Activated CD8-positive, alpha-beta memory T cell treated with anti-CD3 and anti-CD28 coated beads for 1 hour (primary cell): ENCODE measurements at places on chromosomes 11 and 22.

- no peak for DNase-seq
Observed at GRCh38 chr11:122102426-122102825, 13.6 kb downstream of the BLID start.

DNA sequence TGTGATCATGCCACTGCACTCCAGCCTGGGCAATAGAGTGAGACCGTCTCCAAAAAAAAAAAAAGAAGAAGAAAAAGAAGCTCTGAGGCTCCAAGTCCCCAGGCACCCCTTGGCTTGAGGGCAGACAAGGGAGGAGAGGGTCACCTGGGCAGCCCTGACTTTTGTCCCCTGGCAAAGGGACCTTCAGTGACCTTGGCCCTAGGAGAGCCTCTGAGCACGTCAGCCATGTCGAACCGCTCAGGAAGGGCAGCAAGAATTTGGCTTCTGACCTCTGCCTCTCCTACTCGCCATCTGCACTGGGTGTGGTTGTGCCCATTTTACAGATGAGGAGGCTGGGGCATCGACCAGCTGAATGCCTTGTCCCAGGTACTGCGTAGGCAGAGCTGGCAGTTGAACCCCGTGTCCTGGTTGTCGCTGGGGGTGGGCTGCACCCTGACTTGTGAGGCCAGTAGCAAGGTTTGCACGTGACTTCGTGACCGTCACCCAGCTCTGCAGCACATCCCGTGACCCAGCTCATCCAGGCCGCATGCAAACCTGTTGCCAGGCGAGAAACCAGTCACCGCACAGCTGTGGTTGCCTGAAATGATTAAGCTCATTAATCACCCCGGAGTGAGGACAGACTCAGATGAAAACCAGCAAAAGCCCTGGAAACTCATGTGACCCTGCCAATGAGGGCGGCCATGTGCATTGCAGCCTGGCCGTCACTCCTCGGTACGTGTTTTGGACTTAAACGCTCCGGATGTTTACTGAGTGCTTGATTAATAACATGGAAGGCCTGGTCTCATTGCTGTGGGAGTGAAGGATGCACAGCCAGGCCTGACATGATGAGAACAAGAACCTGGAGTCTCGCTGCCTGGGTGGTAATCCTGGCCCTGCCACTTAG, 47.7 kb upstream of the PPP6R3 start:
- no peak for DNase-seq

DNA sequence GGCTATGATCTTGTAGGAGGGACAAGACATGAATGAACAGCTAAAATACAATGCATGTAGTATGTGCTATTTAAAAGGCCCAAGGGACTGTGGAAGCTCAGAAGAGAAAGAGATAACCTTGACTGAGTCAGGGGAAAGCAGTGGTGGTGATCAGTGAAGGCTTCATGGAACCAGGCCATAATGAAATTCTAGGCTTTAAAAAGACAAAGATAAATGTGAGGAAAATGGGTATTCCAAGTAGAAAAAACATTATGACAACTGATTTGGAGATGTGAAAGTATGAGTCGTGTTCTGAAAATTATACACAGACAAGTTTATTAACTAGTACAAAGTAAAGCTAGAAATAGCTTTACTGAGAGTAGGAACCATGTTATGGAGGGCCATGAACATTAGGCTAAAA, 189.8 kb downstream of the SOX6 start:
- no peak for DNase-seq

DNA sequence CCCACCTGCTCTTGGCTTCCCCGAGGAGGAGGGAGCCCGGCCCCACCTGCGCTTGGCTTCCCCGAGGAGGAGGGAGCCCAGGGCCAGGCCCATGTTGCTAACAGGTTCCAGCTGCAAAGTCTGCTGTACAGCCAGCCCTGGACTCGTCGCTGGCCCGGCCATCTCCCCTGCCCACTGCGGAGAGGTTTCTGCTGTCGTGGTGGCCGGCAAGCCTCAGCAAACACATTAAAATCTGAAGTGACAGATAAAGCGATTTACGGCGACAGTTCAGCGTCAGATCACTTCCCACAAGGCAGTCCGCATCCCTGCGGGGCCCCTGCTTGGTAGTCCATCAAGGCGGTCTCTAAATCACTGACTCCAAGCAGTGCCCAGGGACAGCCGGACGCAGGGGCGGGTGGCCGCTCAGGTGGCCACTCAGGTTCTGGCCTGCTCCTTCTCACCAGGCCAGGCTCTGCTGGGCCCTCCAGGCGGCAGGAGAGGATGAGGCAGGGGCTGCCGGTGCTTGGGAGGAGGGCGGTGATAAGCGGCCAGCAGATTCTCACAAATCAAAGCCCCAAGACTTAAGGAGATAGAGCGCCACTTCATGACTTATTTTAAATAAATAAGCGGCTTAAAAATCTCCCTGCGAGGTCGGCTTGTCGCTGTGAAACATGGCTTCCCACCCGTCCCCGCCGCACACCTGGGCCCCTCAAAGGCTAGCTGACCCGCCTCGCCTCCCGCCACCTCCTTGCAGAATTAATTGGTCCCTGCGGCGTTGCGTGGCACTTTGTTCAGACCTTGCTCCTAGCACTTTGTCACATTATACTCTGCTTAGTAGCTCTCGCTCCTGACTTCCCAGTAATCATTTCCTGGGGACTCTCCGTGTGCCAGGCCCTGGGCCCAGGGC, 21.1 kb downstream of the MACROD1 start:
- DNase-seq, result no peak

- DNase-seq, result no peak
Observed at GRCh38 chr11:12394601-12395000, 17.2 kb downstream of the PARVA start.

GRCh38 chr11:78372114-78372768, 45.4 kb downstream of the GAB2 start:
- DNase-seq, result no peak

- no peak for DNase-seq
Observed at GRCh38 chr11:15577519-15577918, 462.8 kb downstream of the INSC start.

GRCh38 chr11:120457996-120458395, 53.6 kb upstream of the GRIK4 start:
- no peak for DNase-seq

GRCh38 chr11:72609045-72609444, 65.2 kb downstream of the PDE2A start:
- DNase-seq, result no peak

DNA sequence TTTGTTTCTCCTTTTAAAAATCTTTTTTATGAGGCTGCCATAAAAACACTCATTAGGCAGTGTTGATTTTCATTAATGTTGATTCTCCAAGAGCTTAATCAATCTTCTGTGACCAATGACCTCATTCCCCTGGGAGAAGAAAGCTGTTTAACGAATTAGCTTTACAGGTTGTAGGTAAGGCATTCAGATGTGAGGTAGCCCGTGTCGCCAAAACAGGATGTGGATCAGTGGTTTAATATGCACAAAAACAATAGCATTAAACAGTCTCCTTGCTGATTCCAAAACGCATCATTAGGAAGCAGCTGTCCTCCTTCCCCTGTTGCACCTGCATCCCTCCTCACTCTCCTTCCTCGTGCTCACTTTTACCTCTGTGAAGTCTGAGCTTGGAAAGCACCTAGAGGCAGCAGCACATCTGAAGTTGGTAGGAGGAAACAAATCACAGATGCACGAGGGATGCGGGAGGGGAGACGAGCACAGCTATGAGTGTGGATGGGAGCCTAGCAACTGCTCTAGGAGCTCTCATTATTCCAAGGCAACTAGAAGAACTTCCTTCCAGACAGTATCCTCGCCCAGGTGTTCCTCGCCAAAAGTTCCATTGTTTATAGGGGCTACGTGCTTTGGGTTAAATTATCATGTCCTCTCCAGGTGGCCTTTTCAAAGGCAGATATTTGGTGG, 179.4 kb upstream of the SNX19 start:
- DNase-seq, result no peak

DNA sequence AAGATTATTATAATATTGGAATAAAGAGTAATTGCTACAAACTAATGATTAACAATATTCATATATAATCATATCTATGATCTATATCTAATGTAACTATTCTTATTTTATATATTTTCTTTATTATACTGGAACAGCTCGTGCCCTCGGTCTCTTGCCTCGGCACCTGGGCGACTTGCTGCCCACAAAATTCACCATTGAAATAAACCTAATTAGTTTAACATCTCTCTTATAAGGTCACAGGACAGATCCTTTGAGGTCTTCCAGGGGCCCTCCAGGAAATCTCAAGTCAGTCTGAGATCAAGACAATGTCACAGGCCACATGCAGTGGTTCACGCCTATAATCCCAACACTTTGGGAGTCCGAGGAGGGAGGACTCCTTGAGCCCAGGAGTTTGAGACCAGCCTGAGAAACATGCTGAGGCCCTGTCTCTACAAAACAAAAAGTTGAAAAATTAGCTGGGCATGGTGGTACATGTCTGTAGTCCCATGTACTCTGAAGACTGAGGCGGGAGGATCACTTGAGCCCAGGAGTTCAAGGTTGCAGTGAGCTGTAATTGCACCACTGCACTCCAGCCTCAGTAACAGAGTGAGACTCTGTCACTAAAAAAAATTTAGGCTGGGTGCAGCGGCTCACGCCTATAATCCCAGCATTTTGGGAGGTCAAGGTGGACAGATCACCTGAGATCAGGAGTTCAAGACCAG, 6.6 kb upstream of the TXNRD2 start:
- no peak for DNase-seq

DNA sequence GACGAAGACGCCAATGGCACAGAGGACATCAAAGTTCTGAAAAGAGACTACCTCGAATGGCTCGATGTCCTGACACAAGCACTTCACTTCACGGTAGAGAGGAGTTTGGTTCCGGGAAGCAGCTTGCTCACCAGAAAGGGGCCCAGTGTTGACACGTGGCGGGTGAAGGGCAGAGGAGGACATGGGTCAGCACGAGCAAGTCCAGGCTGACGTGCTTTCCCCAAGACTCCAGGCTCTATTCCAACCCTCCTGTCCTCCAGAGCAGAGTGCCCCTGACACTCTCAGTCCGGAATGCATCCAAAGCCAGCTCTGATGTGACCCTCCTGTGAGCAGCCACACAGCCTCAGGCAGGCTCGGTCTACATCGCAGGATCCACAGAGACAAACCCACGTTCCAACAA, 77.5 kb upstream of the BID start:
- DNase-seq, result no peak

- DNase-seq, result no peak
Observed at GRCh38 chr11:11977206-11977938, 31.1 kb downstream of the DKK3 start.
